ENCODE measurements at places on chromosomes 5 and 9.

GRCh38 chr9:85421641-85422040 lies 320.1 kb downstream of the AGTPBP1 start:
- DNase-seq, result no peak

- DNase-seq, result no peak
These were observed 3.8 kb downstream of the ZFAND5 start for GRCh38 chr9:72361217-72361616.

DNA sequence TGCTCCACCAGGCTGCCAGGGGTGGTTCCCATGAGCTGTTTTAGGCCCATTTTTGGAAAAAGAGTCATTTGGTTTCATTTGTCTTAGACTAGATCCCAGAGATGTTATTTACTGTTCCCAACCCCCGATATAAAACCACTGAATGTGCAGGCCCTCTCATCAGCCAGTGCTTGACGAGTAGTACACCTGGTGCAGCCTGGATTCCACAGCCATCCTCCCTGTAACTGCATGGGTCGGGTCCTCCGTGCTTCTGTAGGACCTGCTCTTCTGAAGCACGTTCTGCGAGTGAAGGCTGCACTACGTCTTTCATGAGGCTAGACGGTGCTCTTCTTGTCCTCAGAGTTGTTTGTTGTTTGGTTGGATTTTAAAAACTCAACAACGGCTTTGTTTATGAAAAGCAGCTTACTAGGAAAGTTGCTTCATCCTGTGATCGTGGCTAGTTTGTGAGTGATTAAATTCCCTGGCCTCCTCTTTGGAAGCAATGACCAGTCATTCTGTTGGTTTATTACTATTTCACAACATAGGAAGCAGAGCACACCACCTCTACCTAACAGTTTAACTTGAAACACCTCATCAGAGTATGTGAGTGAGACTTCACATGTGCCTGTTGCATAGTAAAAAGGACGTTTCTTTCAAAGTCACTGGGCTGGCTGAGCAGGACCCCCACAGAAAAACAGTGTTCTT lies 135.2 kb downstream of the AOPEP start:
- DNase-seq, result no peak

- no peak for DNase-seq
These were observed 22.5 kb upstream of the SHB start for GRCh38 chr9:38091310-38092199.

- DNase-seq, result no peak
These were observed 39.7 kb downstream of the ACTL7B start for GRCh38 chr9:108816037-108816436.

DNA sequence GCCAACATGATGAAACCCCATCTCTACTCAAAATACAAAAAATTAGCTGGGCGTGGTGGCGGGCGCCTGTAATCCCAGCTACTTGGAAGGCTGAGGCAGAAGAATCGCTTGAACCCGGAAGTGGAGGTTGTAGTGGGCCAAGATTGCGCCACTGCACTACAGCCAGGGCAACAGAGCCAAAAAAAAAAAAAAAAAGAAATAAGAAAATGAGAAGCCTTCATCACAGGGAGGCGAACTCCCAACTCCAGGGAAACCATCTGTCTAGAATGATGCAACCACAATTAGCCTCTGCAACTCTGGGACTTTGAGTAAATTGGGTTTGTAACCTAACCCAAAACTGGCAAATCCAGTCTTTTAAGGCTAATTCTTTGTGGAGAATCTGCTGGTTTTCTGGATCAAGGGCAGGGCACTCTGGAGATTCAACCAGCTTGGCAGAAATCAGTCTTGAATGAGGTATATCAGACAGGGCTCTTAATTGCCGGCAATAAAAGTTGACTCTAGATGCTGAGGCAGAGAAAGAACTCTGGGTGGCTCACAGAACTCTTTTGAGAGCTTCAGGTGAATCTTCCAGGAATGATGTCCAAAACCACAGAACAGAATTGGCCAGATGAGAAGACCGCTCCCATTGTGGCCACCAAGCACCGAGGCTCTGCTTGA lies 9.9 kb downstream of the S100Z start:
- DNase-seq, result no peak

GRCh38 chr9:91210318-91210717 lies 151.4 kb downstream of the AUH start:
- no peak for DNase-seq

DNA sequence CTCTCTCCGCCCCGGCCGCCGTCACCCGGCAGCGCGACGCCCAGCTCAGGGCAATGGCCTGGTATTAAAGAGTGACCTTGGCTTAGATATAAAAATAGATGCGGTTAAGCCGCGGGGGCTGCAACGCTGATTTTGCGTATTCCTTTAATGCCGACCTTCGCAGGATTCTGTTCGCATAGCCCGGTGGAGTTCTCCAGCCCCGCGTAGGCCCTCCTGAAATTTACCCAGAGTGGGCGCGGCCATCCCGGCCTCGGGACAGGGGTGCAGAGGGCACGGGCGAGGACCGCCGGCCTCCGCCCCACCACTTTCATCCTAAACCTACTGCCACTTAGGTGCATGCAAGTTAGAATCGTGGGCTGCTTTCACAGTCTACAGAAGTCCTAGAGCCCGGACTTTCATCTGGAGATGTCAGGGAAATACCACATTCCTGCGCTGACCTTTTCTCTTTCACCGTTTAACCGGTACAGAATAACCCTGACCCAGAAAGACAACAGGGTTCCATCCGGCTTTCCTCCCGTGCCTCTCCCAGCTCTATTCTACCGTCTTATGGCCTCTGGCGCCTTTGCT lies 492 bp upstream of the FAM169A start:
- DNase-seq, result no peak

- no peak for DNase-seq
These were observed 183.7 kb downstream of the SAXO1 start for GRCh38 chr9:18849270-18849669.

- no peak for DNase-seq
These were observed 95.6 kb downstream of the MLLT3 start for GRCh38 chr9:20526500-20527319.

GRCh38 chr5:43367453-43367852 lies 44.7 kb downstream of the CCL28 start:
- DNase-seq, result no peak

DNA sequence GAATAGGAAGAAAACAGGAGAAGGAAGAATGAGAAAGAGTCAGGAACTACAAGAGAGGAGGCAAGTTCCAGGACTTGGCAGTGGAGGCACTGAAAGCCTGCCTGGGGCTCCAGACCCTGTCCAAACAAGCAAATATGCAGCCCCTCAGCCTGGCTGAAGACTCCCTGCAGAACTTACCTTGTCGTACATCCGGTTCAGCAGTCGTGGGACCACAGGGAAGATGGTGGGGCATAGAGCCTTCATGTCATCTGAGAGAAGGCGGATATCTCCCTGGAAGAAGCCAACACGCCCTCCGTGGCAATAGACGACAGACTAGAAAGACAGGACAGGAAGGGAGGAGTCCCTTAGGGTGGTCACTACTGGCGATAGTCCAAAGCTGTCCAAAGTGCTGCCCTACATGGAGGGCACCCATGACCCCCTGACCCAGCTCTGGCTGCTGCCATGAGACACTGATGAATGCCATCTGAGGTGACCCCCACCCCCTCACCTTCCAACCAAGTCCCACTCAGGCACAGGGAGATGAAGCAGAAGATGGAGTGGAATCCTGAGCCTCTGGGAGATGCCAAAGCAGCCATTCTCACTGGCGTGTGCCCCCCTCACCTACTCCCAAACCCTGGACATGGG lies 27.7 kb upstream of the MEIKIN start:
- no peak for DNase-seq

DNA sequence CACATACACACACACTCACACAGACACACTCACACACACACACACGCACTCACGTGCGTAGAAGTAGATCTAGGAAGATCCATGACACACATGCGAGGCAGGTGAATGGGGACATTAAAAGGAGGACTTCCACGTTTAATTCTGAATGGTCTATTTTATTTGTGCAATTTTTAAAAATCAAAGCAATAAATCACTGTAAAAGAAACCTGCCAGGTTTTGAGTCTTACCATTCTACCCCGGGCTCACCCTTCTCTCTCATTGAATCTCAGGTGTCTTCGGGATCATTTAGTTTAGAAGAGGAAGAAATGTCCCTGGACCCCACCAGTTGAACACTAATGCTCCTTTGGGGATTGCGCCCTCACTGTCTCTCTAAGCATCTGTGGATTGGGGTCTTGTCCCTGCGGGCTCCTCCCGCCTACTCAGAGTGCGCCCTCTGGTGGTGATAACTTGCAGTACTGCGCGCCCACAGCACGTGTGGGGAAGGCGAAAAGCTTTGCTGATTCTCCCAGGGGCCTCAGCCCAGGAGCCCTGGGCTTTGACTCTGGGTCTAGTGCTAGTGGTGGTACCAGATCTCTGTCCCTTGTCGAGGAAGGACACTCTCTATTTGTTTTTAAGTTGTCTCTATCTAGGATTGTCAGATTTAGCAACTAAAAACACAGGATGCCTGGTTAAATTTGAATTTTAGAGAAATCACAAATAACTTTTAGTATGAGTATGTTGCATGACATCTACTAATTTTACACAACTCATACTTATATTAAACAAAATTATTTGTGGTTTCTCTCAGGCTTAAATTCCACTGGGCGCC lies 34.8 kb downstream of the BOD1 start:
- peak; percentile 52 for DNase-seq

GRCh38 chr5:34548086-34548403 lies 108.1 kb upstream of the RAI14 start:
- no peak for DNase-seq

- DNase-seq, result no peak
These were observed 904 bp downstream of the GDNF start for GRCh38 chr5:37838933-37839341.

DNA sequence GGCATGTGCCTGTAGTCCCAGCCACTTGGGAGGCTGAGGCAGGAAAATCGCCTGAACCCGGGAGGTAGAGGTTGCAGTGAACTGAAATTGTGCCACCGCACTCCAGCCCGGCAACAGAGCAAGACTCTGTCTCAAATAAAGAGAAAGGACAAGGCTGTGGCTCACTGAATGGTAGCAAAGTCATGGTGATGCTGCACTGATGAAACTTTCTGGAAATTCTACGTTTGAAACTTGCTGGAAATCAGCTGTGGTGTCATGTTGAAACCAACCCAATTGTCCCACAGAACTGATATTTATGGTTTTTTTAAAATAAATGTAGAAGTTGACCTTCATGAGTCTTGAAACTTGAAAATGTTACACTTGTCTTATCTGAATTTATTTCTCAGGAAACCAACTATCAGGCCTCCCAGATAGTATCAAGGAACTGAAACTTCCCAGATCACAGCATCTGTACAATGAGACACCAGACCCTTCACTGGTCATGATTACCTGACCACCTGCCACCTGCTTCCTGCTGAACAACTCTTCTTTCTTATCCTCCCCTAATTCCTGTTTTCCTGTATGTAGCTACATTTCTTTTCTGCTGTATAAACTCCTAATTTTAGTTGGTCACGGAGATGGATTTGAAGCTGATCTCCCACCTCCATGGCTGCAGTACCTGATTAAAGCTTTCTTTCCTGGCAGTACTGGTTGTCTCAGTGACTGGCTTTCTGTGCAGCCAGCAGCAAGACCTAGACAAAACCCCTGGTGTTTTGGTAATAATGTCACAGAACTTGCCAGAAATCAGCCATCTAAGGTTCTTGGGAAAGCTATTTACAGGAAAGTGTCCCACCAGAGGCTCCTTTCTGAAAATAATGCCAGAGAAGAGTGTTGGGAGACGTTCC lies 5.6 kb upstream of the TBC1D13 start:
- DNase-seq, result no peak

GRCh38 chr9:36092509-36093215 lies 43.9 kb upstream of the GLIPR2 start:
- DNase-seq, result peak; percentile 9

DNA sequence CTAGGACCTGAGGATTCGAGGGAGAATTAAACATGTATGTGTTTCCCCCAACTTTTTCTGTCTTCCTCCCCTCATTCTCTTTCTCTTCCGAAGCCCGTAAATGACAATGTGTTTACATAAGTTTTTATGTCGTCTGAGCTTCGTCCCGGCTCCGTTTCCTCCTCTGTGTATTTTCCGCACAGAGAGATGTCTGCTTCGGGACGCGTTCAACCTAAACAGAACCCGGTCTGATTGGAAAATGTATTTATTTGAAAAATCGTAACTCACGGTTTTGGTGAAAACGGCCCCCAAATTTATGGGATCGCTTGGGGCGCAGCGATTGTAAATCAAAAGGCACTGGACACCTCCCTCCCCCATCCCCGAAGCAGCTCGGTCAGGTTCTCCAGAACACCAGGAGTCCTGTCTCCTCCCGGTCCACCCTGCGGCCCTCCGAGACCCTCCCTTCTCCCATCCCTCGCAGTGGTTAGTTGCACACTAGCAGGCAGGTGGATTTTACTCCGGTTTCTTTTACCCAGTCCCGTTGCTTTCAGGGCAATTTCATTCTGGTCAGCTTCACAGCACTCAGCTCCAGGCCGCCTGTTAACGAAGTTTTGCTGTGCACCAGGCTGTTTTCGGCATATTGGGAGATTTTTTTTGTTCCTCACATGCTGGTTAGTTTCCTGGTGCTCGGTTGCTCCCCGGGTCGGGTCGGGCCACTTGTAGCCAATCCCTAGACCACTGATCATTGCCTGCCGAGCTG lies 5.8 kb upstream of the HAND1 start:
- DNase-seq, result no peak

GRCh38 chr9:9214066-9214465 lies 1398.7 kb downstream of the PTPRD start:
- no peak for DNase-seq

DNA sequence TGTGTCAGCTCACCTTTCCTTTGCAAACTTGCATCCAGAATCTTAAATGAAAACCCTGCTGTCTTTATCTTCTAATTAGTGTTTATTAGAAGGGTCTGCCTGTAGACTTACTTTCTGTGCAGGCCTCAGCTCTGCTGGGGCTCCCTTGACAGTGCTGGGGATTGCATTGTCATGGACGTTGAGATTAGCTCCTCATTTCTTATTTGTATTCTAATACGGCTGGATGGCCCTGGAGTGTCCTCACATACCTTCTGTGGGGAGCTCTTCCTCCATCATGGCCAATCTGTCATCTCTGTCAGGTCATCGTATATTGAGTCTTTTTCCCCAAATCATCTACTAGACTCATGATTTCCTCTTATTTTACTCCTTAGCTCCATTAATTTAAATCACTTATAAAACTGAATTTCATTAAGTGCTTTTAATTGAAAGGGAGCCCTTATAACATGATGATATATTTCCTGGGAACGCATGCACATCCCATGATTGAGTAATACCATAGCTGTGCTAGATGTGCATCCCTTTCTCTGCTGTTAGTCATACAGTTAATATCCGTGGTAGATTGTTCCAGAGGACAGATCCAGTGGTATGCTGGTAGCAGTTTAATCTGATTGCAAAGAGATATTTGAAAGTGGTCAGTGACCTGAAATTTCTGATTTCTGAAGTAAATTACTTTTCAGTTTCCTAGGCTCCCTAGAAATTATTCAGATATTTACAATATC lies 61.6 kb downstream of the ICE1 start:
- no peak for DNase-seq

DNA sequence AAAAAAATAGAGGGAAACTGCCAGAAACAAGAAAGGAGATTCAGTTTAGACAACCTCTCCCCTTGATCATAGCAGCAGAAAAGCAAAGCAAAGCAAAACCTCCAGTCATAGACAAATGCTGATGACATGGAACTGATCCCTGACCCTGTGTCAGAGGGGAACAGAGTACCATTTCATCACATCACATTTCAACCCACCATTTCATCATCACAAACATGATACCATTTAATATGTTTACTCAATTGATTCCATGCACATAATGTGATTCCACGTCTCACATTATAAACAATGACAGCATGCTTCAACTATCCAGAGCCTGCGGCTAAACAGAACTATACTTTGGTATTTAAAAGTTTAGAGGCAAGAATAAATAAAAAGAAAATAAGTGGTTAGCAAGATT lies 28.7 kb upstream of the ACOT12 start:
- no peak for DNase-seq

- DNase-seq, result no peak
These were observed 69.6 kb upstream of the ABCA1 start for GRCh38 chr9:104997536-104997935.

Data from activated T-cell treated with anti-CD3 and anti-CD28 coated beads for 48 hours (primary cell).